ENCODE measurements at places on chromosomes 7 and 10.

DNA sequence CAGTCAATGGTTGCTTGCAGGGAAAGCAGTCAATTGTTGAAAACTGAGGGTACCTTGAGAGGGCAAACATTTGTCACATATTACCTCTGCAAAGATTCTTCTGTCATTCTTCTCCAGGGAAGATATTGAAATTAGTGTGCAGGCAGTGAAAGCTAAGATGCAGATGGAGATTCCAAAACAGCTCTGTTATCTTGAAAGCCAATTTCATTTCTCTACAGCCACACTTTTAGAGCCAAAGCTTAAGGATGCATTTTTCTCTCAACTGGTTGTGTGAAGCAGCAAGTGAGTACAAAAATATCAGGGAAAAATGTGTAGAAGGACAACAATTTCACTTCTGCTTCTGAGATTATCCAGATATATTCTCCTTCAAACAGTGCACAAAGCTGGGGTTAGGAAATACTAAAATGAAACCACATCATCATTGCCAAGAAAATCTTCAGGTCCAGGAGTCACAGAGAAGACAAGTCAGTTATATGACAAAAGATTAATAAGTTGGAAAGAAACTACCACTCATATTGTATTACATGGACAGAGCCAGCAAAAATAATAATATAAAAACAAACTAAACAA lies 16.3 kb downstream of the SGMS1 start:
- DNase-seq = no peak

GRCh38 chr10:89657302-89657701 lies 12.3 kb upstream of the PANK1 start:
- no peak for DNase-seq

DNA sequence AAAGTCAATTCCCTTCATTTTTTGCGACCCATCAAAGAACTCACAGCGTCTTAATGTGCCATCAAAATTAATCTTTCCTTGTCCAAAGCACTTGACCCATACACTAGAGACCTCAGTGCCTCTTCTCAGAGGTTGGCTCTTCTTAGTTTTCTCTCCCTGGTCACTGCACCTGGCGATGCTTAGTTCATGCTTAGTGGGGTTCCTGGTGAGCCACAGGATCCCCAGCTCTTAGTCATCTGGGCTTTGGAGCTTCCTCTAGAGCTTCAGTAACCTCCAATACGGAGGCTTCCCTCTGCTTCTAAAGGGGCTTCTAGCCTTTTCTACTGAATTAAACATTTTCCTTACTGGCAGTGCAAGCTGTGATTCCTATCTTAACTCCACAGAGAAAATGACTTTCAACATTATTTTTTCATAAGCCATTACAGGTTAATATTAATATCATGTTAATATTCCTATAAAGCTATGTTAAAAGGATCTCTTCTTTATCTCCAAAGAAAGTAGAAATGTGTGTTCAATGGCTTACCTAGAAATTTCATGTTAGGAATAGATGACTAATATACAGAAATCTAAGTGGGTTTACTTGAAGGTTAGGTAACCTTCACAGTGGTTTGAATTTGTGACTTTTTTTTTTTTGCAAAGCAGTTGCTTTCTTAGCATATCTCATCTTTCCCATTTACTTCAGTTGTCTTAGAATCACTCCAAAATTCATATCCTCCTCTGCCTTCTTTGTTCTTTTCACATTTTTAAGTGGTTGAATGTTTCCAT lies 295.2 kb downstream of the CAMK1D start:
- DNase-seq = no peak

- no peak for DNase-seq
These were observed 302.8 kb upstream of the AOAH start for GRCh38 chr7:37027104-37027503.

DNA sequence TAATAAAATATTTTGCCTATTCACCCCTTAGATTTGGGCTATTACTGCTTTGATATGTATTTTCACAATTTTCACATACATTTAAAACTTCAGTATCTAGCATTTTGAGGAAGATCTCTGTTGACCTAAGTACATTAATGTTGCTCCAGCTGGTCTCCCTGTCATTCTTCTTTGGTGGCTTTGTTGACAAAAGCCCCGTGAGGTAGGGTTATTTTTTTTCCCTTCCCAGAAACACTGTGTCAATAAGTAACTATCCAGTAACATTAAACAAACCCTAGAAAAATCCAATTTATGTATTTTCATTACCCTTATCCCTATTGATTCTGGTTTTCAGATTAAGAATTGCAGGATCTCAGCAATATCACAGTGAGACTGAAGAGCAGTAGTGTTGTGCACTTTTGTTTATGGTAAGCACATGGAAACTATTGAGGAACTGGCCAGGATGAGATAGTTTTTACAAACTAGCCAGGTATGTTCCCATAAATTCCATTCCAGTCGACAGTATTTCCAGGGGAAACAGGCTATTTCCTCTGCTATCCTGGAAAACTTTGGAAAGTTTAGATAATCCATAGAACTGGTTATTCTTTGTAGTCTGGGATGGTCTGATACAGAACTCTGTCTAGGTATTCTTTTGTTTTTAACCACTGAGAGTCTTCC lies 198.2 kb downstream of the PON1 start:
- DNase-seq = no peak

- no peak for DNase-seq
These were observed 46.0 kb downstream of the ATAD1 start for GRCh38 chr10:87771871-87772500.

DNA sequence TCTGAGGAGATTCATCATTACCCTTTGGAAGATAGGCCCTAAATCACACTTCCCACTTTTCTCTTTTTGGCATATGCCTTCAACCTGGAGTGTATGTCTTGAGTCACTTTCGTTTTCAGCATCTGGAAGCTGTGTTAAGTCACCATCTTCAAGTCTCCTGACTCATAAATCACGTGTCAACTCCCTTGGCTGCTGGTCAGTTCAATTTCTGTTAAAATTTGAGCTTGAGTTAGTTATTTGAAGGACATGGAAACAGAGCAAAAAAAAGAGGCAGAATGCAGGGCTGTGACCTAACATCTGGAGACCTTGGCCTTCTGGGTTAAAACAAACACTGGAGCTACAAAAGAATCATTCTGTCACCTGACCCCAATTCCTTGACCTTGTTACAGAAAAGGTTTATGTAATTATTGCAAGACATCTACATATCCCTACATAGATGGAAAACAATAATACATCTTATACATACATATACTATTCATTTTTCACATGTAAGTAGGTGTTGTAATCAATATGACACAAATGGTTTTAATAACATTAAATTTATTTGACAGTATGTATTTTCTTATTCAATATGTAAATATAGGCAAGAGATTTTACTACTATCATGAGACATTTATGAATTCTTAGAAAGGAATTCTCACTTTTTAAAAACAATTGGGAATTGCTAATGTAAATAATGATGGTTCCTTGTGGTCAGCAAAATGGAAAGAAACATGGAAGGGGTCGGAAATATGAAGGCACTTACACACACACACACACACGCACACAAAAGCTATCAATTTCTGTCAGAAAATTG lies 169.7 kb upstream of the PHYHIPL start:
- DNase-seq = no peak

GRCh38 chr7:114269714-114270113 lies 144.9 kb upstream of the FOXP2 start:
- no peak for DNase-seq

GRCh38 chr10:60425392-60426110 lies 35.9 kb upstream of the ANK3 start:
- DNase-seq = no peak

DNA sequence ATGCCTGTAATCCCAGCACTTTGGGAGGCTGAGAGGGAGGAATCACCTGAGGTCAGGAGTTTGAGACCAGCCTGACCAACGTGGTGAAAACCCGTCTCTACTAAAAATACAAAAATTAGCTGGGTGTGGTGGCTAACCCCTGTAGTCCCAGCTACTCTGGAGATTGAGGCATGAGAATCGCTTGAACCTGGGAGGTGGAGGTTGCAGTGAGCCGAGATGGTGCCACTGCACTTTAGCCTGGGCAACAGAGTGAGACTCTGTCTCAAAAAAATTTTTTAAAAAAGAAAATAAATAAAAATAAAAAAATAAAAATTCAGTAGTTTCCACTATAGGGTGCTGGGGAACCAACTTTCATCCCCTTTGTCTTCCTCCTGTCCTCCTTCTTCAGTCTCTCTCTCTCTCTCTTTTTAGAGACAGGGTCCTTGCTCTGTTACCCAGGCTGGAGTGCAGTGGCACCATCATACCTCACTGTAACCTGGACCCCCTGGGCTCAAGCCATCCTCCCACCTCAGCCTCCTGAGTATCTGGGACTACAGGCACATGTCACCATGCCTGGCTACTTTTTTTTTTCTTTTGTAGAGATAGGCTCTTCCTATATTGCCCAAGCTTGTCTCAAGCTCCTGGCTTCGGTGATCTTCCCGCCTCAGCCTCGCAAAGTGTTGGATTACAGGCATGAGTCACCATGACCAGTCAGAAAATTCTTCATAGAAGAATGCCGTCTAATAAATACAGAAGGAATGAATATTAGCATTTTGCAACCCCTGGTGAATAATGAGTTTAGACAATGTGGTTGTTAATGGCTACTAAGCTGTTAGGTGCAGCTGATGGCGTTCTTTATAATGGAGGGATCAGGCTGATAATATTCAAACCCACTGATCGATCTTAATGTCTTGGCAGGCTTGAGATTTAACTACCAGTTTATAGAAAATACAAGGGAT lies 20.6 kb downstream of the RBM20 start:
- no peak for DNase-seq

DNA sequence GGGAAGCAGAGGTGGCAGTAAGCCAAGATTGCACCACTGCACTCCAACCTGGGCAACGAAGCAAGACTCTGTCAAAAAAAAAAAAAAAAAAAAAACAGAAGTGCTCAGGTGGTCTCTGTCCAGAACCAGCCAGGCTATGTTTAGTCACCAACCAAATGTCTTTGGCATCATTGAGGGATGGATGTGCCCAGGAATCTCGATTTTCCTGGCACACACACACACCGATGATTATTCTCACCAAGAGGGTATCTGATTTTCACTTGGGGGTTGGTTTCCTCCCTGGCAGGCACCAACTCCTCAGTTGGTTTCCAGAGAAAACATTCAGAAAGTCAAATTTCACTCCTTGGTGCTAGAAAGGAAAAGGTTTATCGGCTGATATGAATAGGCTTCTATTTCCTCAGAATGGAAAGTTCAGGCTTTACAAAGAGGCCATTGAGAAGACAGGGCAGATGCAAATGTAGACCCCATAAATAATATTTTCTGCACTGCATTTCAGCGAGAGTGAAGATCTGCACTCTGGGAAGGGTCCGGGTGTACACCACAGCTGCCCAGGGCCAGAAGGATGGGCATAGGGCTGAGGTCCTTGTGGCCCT lies 154.8 kb downstream of the TNS3 start:
- DNase-seq = no peak

GRCh38 chr7:87427288-87427687 lies 48.2 kb downstream of the ABCB4 start:
- no peak for DNase-seq

DNA sequence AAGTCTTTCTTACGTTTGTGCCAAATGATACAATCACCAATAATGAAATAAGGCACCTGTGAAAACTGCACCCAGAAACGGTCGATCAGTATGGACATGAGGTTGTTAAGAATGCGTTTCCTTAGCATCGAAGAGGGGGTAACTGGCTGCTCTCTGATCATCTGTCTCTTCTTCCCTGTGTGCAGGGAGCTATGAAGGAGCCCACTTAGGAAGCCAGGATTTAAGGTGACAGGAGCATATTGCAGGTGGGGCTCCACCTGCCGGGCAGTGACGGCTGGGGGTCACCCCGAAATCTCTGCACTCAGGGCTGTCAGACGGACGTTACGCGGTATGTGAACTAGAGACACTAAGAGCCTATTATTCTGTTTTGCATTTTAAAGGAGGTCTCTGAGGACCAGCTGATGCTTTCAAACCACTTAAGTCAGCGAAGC lies 64.5 kb downstream of the CARD11 start:
- no peak for DNase-seq

DNA sequence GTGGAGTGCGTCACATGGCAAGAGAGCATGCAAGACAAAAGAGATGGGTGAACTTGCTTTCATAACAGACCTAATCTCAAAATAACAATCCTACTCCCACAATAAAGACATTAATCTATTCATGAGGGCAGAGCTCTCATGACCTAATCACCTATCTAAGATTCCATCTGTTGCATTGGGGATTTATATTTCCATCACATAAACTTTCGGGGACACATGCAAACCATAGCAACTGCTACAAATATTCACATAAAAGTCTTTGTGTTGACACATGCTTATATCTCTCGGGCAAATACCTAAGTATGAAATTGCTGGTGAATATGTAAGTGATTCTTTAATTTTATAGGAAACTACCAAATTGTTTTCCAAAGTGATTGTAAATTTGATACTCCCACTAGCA lies 16.0 kb upstream of the PNLIPRP1 start:
- no peak for DNase-seq

- DNase-seq = no peak
These were observed 424.8 kb downstream of the MDFIC start for GRCh38 chr7:115346685-115347084.

DNA sequence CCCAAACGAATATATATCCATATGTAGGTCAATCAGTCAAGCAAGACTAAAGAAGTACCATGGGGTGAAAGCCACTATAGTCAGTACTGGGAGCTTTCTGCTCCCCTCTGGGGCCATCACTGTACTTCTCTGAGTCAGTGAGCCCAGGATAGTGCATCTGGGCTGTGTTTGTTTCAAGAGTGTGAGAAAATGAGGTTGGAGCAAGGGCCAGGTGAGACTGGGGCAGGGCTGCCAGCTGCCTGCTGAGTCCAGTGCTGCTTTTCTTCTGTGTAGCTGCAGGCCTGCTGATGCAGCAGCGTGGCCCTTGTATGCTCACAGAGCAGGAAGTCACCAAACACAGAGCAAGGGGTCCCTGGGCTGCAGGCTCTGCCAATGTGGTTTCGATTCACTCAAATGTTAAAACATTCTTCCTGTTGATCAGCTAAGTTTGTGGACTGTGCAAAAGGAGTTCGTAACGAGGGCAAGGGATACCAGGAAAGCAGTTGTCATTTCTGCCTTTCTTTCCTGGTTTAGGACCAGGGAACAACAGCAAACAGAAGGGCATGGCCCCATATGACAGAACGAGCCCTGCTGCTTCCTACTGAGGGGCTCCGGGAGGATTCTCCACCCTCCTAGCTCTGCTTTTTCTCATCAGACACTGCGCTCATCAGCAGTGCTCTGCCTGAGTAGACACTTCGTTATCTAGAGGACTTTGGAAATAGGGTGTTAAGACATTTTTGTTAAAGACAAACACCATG lies 65.4 kb upstream of the TNS3 start:
- DNase-seq = no peak

- no peak for DNase-seq
These were observed 18.0 kb downstream of the MACC1 start for GRCh38 chr7:20199015-20199737.

GRCh38 chr10:101038484-101038883 lies 7.5 kb downstream of the SFXN3 start:
- DNase-seq = no peak

DNA sequence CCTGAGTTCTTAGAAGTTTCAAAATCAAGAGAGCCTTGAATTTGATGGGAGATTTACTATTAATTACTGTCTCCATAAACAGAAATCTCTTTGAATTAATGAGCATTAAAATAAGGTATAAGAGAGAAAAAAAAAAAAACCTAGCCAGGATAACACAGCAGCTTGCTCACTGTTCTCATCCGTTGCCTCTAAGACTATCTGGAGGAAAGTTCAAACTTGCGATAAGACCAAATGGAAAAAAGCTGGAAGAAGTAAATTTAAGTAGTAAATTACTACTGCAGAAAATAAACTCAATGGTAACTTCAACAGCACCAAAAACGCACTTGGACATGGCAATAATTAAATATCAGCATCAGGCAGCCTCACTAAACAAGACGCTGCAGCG lies 36.7 kb downstream of the GNA12 start:
- no peak for DNase-seq

GRCh38 chr7:8064828-8065227 lies 96.2 kb downstream of the GLCCI1 start:
- DNase-seq = no peak

GRCh38 chr10:873020-873419 lies 58.5 kb downstream of the LARP4B start:
- DNase-seq = no peak
